ENCODE measurements at places on chromosomes 4 and X.

GRCh38 chr4:164239976-164240375 lies 514.0 kb upstream of the SMIM31 start:
- DNase-seq: no peak

DNA sequence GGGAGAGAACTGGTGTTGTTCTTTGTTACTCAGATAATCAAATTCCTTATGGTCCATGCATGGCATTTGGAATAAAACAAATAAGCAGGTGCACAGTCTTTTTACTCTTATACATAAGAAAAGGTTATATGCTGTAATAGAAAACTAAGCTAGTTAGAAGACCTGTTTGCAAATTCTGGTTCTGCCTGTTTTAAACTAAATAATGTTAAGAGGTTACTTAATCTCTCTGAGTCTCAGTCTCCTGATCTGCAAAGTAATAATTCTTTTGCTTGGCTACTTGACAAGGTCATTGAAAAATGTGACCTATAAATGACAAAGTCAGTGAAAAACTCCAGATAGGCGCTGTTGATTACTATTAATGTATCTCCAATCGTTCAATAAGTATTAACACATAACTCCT lies 42.5 kb upstream of the ANXA3 start:
- no peak for DNase-seq

- no peak for DNase-seq
Observed at GRCh38 chrX:136473663-136474062, 14.1 kb upstream of the BRS3 start.

- DNase-seq: no peak
Observed at GRCh38 chr4:21366312-21366711, 582.3 kb downstream of the KCNIP4 start.

DNA sequence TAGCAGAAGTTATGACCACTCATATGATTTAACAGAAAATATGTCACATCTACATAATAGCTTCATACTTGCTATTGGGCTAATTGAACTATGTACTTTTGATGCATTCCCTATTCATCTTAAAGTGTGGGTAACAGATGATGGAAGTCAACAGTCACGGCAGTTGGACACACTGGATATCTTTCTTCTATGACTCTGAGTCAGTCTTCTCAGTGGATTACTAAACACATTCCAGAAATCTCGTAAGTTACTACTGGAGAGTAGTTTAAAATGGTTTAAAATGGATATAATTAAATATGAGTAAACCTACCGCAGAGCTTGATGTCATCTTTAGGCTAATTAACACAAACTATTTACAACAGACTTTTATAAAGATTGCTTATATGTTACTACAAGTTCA lies 30.1 kb upstream of the CFAP299 start:
- DNase-seq: no peak

DNA sequence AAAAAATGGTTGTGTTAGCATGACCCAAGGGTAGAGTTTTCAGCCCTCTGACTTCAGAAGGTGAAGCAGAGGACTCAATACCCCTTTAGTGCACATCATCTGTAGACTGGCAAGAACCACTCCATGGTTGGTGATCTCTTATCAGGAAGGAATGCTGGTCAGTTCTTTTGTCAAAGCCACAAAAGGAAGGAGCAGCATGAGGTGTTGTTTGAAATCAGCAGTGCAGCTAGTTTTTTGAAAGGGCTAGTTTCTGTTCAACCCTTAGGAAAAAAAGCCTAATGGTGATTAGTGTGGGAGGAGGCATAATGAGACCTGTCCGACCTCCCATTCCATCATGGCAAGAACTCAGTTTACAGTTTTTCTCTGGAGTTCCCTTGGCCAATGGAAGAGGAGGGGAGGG lies 362.0 kb upstream of the CT83 start:
- no peak for DNase-seq

- DNase-seq: no peak
Observed at GRCh38 chr4:169619518-169619957, 840 bp upstream of the CLCN3 start.

- no peak for DNase-seq
Observed at GRCh38 chrX:39613997-39614679, 483.6 kb downstream of the BCOR start.

DNA sequence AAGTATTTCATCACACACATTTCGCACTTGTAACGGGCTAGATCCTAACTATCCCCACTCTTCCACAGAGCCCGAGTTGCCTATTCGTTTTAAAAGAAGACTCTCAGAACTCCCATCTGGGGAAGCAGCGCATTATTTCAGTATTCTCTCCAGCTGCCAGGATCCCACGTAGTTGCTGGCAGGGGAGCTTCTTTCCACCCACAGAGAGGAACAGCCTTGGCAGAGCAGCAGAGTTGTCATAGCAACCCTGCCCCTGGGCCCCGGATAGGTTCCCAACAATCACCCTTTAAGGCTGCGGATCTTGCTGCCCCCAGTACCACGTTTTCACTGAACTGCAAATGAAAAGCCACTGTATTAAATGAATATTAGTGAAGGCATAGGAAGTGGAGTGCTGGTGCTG lies 106.7 kb downstream of the GPM6A start:
- no peak for DNase-seq

- DNase-seq: no peak
Observed at GRCh38 chr4:78612398-78613178, 61.0 kb downstream of the ANXA3 start.

DNA sequence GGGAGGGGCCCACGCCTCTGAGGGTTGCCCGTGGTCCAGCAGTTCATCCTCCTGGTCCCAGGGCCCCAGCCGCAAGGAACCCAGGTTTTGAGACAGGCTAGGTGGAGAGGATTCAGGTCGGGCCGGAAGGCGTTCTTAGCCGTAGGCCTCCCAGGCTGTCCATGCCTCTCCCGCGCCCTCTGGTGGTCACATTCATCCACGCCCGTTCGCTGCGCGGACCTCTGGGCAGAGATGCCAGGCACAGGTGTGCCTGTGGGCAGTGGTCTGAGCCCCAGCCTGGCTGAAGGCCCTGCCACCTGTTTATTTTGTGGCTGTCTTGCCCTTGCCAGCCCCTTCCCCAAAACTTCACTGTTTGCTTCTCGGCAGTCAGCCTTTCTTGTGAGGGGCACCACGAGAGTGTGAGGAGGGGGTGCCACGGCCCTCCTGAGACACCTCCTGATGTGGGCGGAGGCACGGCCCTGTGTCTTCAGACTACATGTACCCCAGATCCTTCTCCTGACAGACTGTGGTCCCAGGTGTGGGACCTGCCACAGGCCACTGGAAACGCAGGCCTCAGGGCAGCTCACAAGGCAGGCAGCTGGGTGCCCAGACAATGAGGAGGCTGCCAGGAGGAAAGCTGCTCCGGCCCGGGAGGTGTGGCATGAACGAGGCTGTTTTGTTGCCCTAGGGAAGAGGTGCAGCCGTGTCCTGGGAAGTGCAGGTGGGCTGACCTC lies 5.0 kb downstream of the UVSSA start:
- peak; percentile 85 for DNase-seq

- DNase-seq: no peak
Observed at GRCh38 chr4:145061318-145061920, 36.6 kb downstream of the ANAPC10 start.

GRCh38 chr4:122827258-122827878 lies 737 bp downstream of the FGF2 start:
- no peak for DNase-seq

DNA sequence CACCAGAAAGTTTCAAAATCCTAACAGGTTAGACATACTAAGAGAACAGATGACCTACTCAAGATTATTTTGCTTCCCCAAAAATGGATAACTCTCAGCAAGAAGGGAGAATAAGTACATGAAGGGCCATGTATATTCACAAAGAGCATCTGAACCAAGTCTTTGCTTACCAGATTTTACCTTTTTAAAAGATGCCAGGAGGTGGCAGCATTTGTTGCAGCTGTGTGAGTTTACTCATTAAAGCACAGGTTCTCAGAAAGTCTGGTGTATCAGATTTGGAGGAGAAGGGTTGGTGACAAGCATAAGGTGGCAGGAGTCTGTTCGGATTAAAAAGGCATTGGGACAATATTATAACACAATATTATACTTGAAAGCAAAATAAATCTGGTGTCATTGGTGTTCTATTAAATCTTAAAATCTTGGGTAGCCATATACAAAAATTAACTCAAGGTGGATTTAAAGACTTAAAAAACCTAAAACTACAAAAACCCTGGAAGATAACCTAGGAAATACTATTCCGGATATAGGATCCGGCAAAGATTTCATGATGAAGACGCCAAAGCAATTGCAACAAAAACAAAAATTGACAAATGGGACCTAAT lies 51.3 kb upstream of the NFKB1 start:
- peak; percentile 44 for DNase-seq

- no peak for DNase-seq
Observed at GRCh38 chr4:142559986-142560385, 286.1 kb downstream of the INPP4B start.

DNA sequence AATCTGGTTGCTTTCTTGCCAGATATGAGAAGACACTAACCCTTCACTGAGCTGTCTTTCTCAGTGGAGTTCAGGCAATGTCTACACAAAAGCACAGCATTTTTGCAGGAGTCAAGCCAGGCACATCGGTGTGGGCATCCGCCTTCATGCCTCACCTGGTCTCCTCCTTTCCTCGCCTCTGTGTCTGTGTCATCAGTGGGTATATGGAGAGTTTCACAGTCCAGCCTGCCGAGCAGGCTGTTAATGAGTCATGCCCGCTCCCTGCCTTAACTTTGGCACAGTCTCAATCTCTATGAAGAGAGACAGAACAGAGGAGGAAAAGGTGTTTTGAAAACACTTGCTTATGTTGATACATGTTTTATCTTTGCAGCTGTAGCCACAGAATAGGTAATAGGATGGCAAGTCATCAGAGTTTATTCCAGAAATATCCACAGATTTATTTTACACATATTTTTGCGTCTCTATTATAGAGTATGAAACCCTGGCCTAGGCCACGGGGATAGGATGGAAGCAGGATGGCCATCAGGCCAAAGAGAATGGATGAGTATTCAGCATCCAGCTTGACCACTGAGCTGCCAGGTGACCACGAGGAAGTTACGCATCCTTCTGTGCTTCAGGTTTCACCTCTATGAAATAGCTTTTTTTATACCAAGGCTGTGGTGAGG lies 32.8 kb upstream of the MAML3 start:
- DNase-seq: no peak

DNA sequence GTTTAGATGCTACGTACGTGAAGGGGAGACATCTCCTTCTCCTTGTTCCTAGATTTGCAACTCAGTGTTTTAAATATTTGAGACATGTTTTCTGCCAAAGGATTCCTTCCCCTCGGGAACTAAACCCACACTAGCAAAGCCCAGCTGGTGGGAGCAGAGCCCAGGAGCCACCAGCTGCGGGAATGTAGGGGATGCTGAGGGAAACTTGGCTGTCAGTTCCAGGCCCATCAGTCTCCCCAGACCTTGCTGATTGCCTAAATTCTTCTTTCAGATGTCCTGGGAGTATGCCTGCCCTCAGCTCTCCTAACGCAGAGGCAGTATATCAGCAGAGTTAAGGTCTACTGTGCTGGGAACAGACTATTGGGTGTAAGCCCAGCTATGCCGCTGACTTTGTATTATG lies 630.0 kb upstream of the TENM3 start:
- no peak for DNase-seq

GRCh38 chr4:8289151-8289750 lies 19.7 kb downstream of the HTRA3 start:
- no peak for DNase-seq

GRCh38 chr4:108766058-108766457 lies 3.2 kb upstream of the ETNPPL start:
- DNase-seq: no peak

DNA sequence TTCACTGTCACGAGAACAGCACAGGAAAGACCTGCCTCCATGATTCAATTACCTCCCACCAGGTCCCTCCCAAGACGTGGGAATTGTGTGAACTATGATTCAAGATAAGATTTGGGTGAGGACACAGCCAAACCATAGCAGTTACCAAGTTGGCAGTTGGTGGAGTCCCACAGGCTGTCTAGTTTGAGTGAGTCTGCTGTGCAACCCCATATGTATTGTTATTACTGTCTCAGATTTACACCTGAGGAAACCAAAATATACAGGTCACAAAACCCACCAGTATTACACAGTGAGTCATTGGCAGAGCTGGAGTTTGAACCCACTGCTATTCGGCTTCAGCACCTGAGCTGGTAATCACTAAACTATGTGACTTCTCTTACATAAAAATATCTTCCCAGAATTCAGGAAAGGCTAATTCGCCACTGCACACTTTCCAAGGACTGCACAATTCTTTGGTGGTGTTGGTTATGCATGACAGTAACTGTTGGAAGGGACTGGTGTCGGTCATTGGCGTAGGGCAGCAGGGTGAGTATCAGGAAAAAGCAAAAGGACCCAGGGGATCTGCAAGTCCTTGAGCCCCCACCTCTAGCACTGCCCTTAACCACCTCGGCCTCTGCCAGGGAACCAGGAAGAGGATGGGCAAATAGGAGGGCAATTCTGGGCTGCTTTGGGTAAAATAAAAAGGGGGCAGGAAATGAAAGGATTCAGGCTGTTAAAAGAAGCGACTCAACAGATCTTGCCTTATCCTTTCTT lies 110.1 kb downstream of the USP46 start:
- no peak for DNase-seq

DNA sequence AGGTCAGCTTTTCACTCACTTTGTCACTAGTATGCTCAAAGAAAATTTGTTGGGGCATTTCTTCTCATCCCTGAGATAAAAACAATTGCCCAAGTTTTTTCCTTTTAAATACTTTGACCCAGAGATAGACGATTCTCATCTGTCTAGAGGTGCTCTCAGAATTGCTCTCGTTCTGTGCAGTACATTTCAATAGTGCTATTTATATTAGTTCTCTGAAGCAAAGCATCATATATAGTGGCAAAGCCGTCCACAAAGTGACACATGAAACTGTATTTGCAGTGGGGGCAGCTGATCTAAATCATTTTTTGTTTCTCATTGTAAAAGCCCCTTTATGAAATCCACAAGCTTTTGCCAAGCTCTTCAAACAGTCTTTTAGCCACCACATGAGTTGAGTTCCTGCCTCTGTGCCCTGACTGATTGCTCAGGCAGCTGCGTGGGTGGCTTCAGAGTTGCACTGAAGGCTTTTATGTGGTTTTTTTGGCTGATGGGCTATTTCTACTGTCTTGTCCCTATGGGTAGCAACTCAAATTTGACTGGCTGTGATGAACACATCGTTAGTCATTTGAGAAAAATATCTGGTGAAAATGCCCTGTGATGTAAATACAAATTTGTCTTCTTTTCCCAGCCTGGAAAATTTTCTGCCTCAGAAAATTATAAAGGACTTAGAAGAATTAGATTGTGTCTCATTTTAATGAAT lies 119.1 kb upstream of the OTUD4 start:
- DNase-seq: peak; percentile 33

DNA sequence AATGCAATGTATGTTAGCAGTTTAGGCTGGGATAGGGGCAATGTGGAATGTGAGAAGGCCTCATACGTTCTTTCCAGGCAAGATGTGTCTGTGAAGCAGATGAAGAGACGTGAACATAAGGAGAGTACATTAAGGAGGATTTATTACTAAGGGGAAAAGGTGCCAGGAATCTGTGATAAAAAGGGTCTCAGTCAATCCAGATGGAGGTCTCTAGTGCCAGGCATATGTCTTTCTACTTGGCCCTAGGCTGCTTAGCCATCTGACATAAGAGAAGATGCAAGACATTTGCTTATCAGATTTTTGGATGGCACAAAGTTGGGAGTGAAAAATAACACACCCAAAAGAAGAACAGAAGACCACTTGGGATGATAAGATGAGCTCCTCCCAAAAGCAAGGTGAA lies 93.0 kb upstream of the PRKG2 start:
- no peak for DNase-seq

GRCh38 chrX:45667666-45668065 lies 467.0 kb upstream of the DIPK2B start:
- no peak for DNase-seq

Measured in stimulated activated CD8-positive, alpha-beta memory T cell treated with anti-CD3 and anti-CD28 coated beads, Interleukin-12 subunit alpha, Interleukin-12 subunit beta, amount 100 ng/mL, for 1 hour (primary cell).